ENCODE measurements at places on chromosomes 5 and 9.

DNA sequence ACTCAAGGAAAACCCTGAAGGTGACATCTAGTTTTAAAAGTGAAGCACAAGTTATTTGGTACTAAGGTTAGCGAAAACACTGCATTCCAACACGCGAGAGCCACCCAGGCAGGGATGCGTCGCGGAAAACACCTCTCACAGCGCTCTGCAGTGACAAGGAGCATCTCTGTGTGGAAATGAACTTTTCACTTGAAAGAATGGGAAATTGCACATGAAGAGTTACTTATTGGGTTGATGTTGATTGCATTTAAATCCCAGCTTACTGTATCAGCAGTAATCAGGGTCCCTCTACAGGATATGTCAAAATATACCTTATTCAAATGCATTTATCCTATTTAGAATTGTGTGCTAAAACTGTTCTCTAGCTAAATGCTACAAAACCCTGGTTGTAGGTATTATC is 144.4 kb downstream of the BNC2 start:
- DNase-seq: no peak

DNA sequence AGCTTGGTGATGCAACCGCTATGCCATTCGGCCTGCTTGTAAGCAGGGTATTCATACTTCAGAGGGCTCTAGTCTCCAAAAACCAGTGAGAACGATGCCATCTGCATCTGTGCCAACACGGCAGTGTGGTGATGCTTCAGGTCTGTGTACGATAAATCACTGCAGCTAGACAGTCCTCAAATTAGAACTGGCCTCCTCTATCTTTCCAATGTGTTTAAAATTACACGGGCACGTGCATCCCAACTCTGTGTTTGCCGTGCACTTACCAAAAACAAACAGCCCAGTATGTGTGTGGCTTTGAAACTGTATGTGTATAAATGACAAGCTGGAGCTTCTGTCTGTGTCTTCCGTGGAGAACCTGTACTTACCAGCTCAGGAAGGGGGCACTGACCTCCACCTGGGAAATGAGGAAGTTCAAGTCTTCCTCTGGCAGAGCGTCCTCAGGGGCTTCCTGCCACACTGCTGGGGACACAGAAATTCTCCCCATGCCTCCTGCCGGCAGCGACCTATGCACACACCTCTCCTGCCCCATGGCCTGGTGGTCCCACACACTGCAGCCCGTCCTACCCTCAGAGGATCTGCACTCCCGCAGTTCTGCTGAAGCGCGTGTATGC is 12.3 kb downstream of the MED10 start:
- DNase-seq: no peak

GRCh38 chr9:77927265-77927664 is 104.3 kb downstream of the GNAQ start:
- DNase-seq: no peak

GRCh38 chr5:78893940-78894677 is 91.0 kb downstream of the ARSB start:
- no peak for DNase-seq

DNA sequence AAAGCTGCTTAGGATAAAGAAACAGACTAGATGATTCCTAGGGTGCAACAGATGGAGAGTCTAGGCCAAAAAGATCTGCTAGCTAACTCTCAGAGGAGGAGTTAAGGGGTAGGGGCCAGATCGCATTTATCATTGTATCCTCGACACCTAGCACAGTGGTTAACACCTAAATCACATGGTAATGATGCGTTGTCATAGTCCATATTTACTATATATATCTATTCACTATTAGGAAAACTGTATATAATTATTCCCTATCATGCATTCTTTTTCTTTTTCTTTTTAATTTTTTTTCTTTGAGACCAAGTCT is 92.8 kb upstream of the SLC44A1 start:
- no peak for DNase-seq

GRCh38 chr9:6356441-6356840 is 28.3 kb downstream of the TPD52L3 start:
- no peak for DNase-seq

DNA sequence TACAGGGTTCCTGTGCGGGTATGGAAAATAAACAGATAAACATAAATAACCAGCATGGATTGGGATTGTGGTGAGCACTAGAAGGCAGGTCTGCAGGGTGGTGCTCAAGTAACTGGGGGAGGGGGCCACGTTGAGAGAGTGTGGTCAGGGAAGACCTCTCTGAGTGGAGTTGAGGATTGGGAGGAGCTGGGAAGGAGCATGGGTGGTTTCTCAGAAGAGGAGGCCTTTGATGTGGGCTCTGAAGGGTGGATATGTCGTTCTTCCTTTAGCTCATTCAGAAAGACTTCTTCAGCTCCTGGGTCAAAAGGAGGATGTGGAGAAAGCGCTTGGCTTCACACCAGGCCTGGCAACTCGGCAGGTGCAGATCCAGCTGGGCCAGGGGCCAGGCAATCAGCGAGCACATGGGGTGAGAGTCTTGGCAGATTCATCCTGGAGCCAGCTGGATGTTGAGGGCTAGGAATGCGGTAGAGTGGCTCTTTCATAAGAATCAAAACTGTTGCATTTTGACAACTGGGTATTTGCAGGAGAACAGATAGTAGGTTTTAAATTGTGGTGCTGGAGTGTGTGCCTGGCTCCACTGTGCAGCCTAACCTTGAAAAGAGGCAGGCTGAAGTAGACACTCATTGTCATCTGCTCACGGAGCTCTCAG is 71.7 kb downstream of the PCSK5 start:
- no peak for DNase-seq

DNA sequence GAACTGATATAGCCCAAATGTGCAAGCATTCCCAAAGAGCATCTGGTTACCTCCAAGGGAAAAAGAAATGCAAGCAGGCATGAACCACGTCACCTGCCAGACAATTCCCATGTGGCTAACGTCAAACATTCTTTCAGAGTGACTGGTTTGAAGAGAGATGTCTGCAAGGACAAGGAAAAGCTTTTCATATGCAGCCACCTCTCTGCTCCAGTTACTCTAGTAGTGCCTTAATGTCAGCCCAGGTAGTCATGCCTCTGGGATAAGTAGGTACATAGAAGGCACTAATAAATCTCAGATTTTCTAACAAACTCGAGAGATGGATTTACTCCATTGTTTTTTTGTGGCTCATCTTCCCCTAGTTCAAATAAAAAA is 96.8 kb upstream of the IFNK start:
- DNase-seq: no peak

DNA sequence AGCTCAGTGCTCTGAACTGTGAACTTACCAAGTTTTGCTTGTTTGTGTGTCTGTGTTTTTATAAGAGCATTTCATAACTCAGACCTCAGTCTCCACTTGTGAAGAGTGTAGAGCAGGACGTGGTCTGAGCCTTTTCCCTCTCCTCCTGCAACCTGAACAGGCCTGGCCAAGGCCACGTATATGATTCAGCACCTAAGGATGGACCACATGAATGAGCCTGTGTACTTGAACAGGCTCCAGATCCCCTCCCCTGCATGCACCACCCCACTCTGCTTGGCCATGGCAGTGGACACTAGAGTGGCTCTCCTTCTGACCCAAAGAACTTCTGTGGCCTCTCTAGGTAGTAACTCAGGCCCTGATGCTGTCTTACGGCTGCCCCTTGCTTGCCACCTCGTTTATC is 125.9 kb upstream of the FSTL4 start:
- DNase-seq: no peak

- DNase-seq: no peak
These were observed 1.1 kb downstream of the IPO11 start for GRCh38 chr5:62413711-62414110.

DNA sequence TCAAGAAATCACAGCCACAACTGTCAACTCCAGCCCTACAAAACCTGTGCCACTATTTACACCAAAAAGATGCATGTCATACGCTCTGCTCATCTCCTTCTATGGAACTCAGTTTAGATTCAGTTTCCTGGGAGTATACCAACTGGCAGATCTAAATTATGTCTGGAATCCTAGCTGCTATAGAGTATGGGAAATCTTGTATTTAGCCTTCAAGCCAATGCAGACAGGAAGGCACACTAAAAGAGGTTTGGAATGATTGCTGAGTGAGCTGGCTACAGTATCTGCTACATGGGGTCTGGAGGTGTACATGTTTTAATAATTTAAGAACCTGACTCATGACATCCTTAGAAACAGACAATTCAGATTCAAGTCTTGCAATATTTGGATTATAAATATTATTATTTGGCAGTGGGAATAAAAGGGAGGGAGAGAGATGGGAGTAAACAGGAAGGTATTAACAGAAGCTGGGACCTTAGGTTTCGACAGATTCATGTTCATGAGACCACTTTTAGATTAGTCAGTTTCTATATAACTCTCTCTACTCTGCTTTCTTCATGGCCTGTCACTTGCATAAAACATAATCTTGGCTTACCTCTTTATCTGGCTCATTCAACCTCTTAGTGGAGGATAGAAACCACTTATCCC is 178.8 kb upstream of the HAPLN1 start:
- no peak for DNase-seq

- DNase-seq: no peak
These were observed 162.7 kb downstream of the MACROH2A1 start for GRCh38 chr5:135236228-135236907.

DNA sequence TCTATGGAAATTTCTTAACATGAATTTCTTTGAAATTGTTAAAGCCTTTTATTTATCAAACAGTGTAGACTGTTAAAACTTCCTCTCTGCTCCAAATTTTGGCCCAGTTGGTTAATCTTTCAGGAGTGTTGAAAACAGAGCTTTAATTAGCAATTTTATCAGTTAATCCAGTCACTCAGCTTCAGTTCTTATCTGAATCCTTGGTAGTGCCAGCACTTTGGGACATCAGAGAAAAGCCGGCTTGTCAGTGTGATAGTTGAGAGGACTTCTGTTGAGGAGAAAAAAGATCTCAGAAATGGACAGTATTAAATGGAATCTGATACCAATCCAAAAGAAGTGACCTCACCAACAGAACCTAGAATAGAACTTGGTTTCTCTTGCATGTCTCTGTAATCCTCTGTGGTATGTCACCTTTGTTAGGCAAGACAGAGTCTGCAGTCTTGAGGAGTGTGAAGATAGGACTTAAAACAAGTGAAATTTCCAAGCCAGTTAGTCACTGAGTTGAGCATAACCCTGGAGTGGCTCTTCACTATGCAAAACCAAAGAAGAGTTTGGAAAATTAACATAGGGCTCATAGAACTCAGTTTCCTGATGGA is 251.8 kb downstream of the NNT start:
- DNase-seq: no peak

DNA sequence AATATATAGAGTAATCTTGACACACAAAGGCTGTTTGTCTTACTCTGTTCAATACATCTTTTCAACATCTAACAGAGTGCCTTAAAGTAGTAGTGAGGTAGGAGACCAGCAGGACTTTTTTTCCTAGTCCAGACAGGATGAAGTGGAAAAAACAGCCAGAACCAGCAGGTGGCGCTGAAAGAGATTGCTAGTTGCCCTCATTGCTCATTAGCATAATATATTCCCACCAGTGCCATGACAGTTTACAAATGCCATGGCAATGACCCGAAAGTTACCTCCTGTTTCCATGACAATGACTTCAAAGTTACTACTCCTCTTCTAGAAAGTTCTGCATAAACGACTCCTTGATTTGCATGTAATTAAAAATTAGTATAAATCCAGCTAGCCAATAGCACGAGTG is 387.4 kb downstream of the ACTL7B start:
- peak; percentile 41 for DNase-seq

GRCh38 chr9:297104-297972 is 82.7 kb downstream of the DOCK8 start:
- DNase-seq: no peak

DNA sequence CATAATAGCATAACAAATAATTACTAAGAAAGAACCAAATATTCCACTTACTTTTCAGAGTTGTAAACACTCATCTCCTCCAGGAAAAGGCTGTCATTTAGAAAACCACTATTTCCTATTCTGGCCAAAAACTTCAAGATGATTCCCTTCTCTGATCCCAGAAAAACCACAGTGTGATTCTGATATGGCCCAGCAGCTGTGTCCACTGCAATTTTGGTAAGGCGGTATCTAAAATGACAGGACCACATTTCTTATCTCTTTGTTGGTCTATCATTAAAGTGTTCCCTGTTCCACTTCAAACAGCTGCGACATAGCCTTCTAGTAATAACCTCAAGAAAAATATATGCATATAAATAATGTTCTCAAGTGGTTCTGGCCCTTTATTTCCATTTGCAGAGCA is 96.1 kb downstream of the SEMA6A start:
- DNase-seq: no peak

GRCh38 chr5:166276006-166276405 is 2015.4 kb upstream of the WWC1 start:
- DNase-seq: no peak

- DNase-seq: no peak
These were observed 91.1 kb upstream of the RANBP3L start for GRCh38 chr5:36392818-36393217.

- no peak for DNase-seq
These were observed 624.1 kb downstream of the ISL1 start for GRCh38 chr5:52007230-52007858.

DNA sequence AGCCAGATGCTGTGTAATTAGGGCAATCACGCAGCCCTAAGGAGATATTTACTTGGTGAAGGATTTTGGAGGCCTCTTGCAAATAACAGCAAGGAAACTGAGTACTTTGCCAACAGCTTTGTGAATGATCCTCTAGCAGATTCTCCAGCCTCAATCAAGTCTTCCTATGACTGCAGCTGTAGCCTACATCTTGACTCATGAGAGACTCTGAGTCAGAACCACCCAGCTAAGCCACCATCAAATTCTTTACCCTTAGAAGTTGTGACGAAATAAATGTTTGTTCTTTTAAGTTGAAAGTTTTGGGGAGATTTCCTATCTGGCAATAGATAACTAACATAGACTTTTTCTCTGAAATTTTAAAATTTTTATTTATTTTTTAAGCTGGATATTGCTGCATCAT is 237.6 kb upstream of the CCNH start:
- no peak for DNase-seq

GRCh38 chr9:68497629-68498028 is 43.1 kb downstream of the TMEM252 start:
- no peak for DNase-seq

- no peak for DNase-seq
These were observed 60.4 kb upstream of the CTSL start for GRCh38 chr9:87665505-87665904.

GRCh38 chr5:61306531-61307131 is 25.4 kb upstream of the ZSWIM6 start:
- DNase-seq: no peak

- DNase-seq: no peak
These were observed 5.6 kb upstream of the ABLIM3 start for GRCh38 chr5:149135536-149136201.

- no peak for DNase-seq
These were observed 117.2 kb upstream of the RGMB start for GRCh38 chr5:98656125-98656795.

DNA sequence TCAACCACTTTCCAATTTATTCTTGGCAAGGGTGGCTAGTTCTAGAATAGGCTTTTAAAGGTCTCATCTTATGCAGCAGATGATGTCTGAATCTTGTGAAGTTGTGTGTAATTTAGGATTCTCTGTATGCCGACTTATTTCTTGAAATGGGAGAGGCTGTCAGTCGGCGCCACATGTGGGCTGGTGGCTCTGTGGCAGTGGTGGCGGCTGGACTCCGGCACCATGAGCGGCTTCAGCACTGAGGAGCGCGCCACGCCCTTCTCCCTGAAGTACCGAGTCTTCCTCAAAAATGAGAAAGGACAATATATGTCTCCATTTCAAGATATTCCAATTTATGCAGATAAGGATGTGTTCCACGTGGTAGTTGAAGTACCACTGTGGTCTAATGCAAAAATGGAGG is 8.3 kb upstream of the ATP6V0E1 start:
- DNase-seq: no peak

GRCh38 chr5:102969641-102970040 is 150.3 kb downstream of the GIN1 start:
- no peak for DNase-seq

GRCh38 chr5:27482663-27483062 is 444.3 kb upstream of the CDH9 start:
- DNase-seq: no peak

Data from stimulated activated CD4-positive, alpha-beta T cell treated with anti-CD3 and anti-CD28 coated beads, Interleukin-4, amount 100 ng/mL, for 48 hours (primary cell).